ENCODE measurements at places on chromosomes 11 and 22. TPM values are rescaled to one million over a fixed set of nuclear protein-coding genes. Genes with fewer than 3 reads are reported as not detected.

ALDH3B1 gene
- total RNA-seq: 4.4 TPM

C22orf42 gene
- total RNA-seq: not detected

TRIM3 gene
- 11.4 TPM for total RNA-seq

TPH1 gene
- 0.08 TPM for total RNA-seq

MMP3 gene
- not detected for total RNA-seq

P2RX3 gene
- total RNA-seq: 1.3 TPM

KIF18A gene
- 0.16 TPM for total RNA-seq

P2RY6 gene
- 2.1 TPM for total RNA-seq

OR9Q1 gene
- not detected for total RNA-seq

GPHA2 gene
- not detected for total RNA-seq

All from Right ventricle myocardium superior (tissue), 1 donor.